Breast epithelium (tissue), 4 donors: ENCODE measurements at places on chromosomes 16 and 17. TPM values are rescaled to one million over a fixed set of nuclear protein-coding genes. Genes with fewer than 3 reads are reported as not detected.

Gene CA4
- total RNA-seq, result 46.5 TPM

Gene TEX19
- not detected for total RNA-seq

Gene FGF11
- 2.9 TPM for total RNA-seq

Gene TMC6
- total RNA-seq, result 28.4 TPM

DNA sequence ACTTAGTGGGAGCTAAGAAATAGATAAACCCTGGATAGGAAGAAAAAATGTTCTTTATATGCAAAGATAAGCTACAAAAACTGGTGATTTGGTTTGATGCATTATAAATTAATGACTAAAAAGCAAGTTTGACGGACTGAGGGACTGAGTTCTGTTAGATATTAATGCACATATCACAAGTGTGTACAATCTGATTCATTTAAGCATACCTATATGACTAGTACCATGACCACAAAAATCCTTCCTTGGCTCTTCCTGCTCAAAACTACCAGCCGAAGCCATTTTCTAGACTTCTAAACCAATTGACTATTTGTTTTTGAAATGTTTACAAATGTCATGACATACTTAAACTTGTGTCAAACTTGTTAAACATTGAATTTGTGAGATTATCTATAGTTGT is 374.5 kb upstream of the MON1B start:
- H3K27ac ChIP-seq, result no peak overlapping the region
- no peaks in the 10 kb centered on the region for H3K4me1 ChIP-seq
- DNase-seq, result no peak
- H3K27me3 ChIP-seq, result no peaks in the 10 kb centered on the region
- no peaks in the 10 kb centered on the region for H3K36me3 ChIP-seq
- H3K4me3 ChIP-seq, result no peak overlapping the region

DNA sequence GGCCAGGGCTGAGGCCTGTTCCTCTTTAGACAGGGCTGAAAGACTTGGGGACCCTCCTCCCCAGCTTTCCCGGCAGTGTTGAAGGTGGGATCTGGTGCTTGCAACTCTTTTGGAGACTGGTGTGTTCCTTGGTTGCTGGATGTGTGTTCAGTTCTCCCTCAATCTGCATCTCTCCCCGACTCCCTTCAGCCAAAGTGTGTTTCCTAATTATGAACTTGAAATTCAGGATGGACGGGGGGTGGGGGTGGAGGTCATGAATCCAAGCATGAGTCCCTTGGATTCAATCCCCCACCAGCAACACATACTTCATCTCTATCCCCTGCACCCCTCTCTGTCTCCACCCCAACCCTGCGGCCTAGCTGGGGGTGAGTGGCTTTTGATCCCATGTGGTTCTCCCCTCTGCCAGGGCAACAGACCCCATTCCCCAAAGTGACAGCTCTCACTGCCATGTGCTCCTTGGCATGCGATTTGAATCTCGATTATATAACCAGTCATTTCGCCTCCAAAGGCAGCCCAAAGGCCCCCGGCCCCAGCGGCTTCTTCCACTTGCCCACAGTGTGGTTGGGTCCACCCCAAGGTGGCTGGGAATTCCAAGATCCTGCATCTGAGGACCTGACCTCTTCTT is 1.3 kb downstream of the ARHGAP23 start:
- no peaks in the 10 kb centered on the region for H3K27me3 ChIP-seq
- peak overlapping the region; percentile 88 for H3K27ac ChIP-seq
- DNase-seq, result no peak
- H3K36me3 ChIP-seq, result no peaks in the 10 kb centered on the region
- peaks cover 10% of the 10 kb centered on the region for H3K4me1 ChIP-seq

GRCh38 chr17:28818819-28819221 is 23.8 kb downstream of the FAM222B start:
- no peak for DNase-seq
- no peaks in the 10 kb centered on the region for H3K27me3 ChIP-seq
- no peak overlapping the region for H3K27ac ChIP-seq
- no peak overlapping the region for H3K4me3 ChIP-seq
- H3K4me1 ChIP-seq, result no peaks in the 10 kb centered on the region

DNA sequence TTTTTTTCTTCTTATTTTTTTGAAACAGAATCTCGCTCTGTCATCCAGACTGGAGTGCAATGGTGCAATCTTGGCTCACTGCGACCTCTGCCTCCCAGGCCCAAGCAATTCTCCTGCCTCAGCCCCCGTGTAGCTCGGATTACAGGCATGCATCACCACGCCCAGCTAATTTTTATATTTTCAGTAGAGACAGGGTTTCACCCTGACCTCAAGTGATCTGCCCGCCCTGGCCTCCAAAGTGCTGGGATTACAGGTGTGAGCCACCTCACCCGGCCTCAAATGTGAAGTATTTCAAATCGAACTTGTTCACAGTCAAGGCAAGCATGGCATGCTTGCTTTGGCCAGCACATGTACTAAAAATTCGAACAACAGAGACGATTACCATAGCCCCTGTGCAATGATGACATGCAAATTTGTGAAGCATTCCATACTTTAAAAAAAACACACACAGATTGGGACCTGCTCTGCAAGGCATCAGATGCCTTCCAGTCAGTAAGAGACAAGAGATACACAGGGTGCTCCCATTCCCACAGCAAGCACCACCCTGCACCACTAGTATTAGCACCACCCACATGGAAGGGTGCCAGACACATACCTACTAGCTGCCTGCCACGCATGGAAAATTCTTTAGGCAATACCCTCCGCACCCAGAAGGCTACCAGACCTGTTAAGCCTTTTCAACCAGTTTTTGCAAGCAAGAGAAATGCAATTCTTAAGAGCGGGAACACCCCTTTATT is 47.2 kb downstream of the ANKRD11 start:
- no peak overlapping the region for H3K4me3 ChIP-seq
- no peak for DNase-seq
- no peaks in the 10 kb centered on the region for H3K27me3 ChIP-seq
- no peaks in the 10 kb centered on the region for H3K36me3 ChIP-seq
- peaks cover 26% of the 10 kb centered on the region for H3K4me1 ChIP-seq
- H3K27ac ChIP-seq, result peak overlapping the region; percentile 32

DNA sequence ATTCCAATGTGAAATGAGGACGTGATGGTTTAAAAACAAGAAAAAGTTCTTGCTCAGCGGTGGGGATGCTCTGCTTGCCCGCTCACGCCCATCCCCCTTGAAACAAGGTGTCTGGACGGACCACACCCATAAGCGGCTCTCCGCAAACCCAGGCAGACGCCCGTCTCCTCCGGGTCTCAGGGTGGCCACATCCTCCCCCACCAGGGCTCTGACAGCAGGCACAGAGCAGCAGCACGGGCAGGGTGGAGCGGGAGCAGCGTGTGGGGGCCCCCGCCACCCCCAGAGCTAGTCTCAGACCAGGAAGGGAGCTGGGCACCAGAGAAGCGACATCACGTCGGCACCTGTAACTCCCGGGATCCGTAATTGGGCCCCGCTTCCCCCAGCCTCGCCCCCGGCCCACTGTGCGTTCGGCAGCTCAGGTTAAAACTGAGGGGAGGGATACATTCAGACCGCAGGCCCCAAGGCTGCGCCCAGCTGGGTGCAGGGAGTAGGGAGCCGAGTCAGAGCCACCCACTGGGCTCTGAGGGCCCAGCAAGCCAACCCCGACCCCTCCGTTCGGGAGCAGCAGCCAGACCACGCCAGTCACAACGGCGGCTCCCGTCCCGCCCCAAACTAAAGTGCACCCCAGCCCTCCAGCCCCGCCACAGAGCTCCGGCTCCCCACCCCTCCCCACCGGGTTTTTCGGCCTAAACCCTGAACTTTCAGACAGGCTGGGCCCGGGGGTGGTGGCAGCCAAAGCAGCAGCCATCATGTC is 22.0 kb downstream of the CLUH start:
- no peaks in the 10 kb centered on the region for H3K36me3 ChIP-seq
- H3K27ac ChIP-seq, result no peak overlapping the region
- no peaks in the 10 kb centered on the region for H3K27me3 ChIP-seq
- DNase-seq, result peak; percentile 15
